ENCODE measurements at places on chromosomes 12 and 14. TPM values are rescaled to one million over a fixed set of nuclear protein-coding genes. Genes with fewer than 3 reads are reported as not detected.

IFNG-AS1 gene
- 9.3 TPM for total RNA-seq

AMN gene
- 0.86 TPM for total RNA-seq

LHX5 gene
- not detected for total RNA-seq

ZDHHC22 gene
- not detected for total RNA-seq

MYF5 gene
- not detected for total RNA-seq

MMP17 gene
- not detected for total RNA-seq

KCNA1 gene
- not detected for total RNA-seq

TAS2R31 gene
- total RNA-seq = 4.2 TPM

PARP2 gene
- total RNA-seq = 18.5 TPM

SERPINA9 gene
- not detected for total RNA-seq

MDP1 gene
- 6.0 TPM for total RNA-seq

IAPP gene
- not detected for total RNA-seq

PTPRR gene
- not detected for total RNA-seq

ZBTB25 gene
- total RNA-seq = 78.0 TPM

PTPRB gene
- not detected for total RNA-seq

ASIC1 gene
- total RNA-seq = 2.1 TPM

CIDEB gene
- 13.2 TPM for total RNA-seq

PLD4 gene
- not detected for total RNA-seq

MLEC gene
- 28.2 TPM for total RNA-seq

UNC79 gene
- total RNA-seq = not detected

LMO3 gene
- total RNA-seq = not detected

MYO1H gene
- not detected for total RNA-seq

HSP90B1 gene
- 254 TPM for total RNA-seq

OR4N2 gene
- not detected for total RNA-seq

WSB2 gene
- 30.8 TPM for total RNA-seq

IFI27L1 gene
- total RNA-seq = 12.0 TPM

TTC6 gene
- total RNA-seq = not detected

FBLN5 gene
- total RNA-seq = 3.0 TPM

DNAJC22 gene
- total RNA-seq = not detected

HNRNPC gene
- 582 TPM for total RNA-seq

IL26 gene
- total RNA-seq = not detected

GSG1 gene
- total RNA-seq = not detected

KRT2 gene
- 0.42 TPM for total RNA-seq

LBHD2 gene
- total RNA-seq = not detected

PLXNC1 gene
- total RNA-seq = 13.8 TPM

FGF23 gene
- total RNA-seq = not detected

VDR gene
- 2.9 TPM for total RNA-seq

CCND2 gene
- total RNA-seq = 206 TPM

PTCSC3 gene
- total RNA-seq = not detected

HOXC9 gene
- not detected for total RNA-seq

VPS29 gene
- total RNA-seq = 102 TPM

CCNK gene
- 139 TPM for total RNA-seq

SERPINA5 gene
- not detected for total RNA-seq

OTOGL gene
- total RNA-seq = not detected

SOAT2 gene
- 0.37 TPM for total RNA-seq

KRT74 gene
- total RNA-seq = not detected

NELL2 gene
- 11.9 TPM for total RNA-seq

RFLNA gene
- not detected for total RNA-seq

RNF212B gene
- total RNA-seq = not detected

PLEK2 gene
- total RNA-seq = not detected

RPS6KA5 gene
- 38.2 TPM for total RNA-seq
